Pons (tissue), 1 donor: ENCODE measurements at places on chromosomes 1 and 21.
A peak's percentile ranks its signal among the peaks of the same experiment; 100 is the strongest.

DNA sequence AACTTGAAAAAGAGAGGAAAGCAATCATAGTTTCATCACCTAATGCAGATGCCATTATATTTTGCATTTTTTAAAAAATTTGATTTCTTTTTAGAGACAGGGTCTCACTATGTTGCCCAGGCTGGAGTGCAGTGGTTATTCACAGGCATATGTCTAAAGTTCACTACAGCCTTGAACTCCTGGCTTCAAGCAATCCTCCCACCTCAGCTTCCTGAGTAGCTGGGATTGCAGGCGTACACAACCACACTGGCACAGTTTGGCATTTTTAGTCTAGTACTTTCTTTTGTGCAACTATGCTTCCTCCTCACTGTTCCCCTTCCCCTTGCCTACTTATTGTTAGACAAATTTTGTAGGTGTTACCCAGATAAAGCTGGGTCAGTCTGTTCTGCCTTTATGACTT, 18.0 kb downstream of the RHOU start:
- no peak for DNase-seq

DNA sequence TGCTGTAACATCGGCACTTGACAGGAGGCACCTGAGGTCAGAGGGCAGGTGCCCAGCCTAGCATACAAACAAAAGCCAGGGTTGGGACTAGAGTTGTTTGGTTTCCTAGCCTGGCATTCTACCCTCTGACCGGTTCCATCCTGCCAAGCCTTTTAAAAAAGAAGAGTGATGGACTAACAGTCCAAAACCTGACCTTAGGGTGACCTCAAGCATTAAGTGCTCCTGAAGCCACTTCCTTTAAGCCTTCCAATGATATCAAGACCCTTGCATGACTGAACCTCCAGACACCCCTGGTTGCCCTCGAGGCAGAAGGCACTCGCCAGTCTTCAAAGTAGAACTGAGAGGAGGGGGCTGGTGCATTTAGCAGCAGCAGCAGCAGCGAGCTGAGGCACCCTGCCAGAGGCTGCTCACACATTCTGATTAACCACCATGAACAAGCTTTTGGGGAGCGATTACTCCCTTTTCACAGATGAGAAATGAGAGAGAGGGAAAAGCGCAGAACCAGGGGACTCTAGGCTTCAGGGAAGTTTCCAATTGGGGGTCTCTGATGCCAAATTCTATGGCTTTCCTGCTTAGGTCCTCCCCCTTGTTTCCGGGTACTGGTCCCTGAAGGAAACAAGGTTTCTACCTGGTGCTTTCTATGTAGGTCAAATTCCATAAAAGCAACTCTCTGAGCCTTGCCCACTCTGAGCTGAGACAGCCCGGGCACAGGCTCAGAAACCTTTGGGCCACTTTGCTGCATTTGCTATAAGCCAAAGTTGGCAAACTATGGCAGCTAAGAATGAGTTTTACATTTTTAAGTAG, 9.2 kb downstream of the SLC2A1 start:
- no peak for DNase-seq

DNA sequence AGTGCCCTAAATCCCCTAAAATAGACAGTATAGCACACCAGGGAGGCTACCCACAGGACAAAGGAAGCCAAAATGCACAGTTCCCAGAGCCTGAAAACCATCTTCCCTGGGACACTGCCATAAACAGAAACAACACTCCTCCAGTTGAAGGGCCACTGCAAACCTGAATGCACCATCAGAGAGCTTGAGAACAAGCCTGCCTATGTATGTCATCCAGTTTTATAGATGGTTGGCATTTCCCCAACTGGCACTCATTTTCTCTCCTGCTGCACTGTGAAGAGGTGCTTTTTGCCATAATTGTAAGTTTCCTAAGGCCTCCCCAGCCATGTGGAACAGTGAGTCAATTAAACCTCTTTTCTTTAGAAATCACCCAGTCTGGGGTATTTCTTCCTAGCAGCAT, 169.0 kb downstream of the AGBL4 start:
- DNase-seq: no peak

GRCh38 chr1:70140343-70140742, 65.0 kb downstream of the LRRC40 start:
- DNase-seq: no peak

DNA sequence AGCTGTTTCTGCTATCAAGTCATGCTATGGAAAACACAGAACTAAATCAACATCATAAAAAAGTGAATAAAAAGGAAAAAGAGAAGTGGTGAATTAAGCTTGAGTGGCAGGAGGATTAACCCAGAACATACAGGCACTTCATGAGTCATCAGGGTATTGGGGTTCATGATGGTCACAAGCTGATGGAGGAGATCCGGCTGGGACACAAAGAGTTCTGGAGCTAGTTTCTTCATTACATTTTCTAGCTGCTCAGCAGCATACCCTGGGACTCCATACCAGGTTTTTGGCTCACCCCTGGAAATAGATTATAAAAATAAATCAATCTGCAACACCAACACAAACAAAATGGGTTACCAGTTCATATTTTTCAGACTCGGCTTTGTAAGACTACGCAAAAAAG, 42.5 kb upstream of the SYT2 start:
- DNase-seq: no peak

DNA sequence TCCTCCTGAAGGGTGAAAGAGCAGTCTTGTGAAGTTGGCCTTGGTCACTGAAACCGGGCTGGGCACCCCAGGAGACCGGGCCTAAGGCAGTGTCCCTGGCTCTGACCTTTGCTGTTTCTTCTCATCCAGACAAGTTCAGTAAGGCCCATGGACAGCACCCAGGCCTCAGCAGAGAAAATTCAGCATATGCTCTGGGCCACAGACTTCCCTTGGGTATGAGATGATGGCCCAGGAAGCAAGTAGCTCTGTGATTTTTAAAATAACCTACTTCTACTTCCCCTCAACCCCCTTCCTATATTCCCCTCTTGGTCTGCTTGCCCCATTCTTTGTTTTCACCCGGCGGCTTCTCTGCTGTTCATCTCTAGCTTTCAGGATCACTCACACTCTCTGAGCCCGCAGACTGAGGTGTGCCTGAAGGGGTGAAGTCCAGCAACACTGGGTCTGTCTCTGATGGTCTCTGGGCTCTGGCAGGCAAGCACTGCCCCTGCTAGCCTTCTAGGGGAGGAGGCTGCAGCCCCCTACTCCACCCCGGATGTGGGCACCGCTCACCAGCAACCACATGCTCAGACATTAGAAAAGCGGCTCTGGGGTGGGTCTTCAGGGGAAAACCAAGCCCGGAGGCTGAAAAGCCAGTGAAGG, 2.9 kb upstream of the GPR25 start:
- no peak for DNase-seq

GRCh38 chr1:165631342-165632151, 513 bp downstream of the MGST3 start:
- peak; percentile 62 for DNase-seq

GRCh38 chr1:115402753-115403184, 64.7 kb upstream of the NGF start:
- no peak for DNase-seq

- DNase-seq: peak; percentile 14
These were observed 81.5 kb upstream of the LRIF1 start for GRCh38 chr1:111045033-111045722.

DNA sequence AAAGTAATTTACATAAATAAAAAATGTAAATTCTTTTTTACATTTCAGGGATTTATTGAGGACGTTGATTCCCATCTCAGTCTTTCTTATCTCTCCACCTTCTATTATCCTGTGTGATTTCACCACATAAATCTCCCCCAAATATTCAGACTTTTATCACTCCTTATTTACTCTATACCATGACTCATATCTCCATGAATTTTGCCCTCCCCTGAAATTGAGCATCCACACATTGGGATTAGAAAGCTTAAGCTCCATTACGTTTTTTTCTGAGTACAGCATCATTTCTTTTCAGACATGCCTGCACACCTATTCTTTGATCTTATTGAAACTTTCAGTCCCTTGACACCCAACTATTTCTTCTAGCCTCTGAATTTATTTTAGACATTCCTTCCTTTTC, 111.2 kb downstream of the IFI44 start:
- DNase-seq: no peak

- no peak for DNase-seq
These were observed 30.2 kb downstream of the ADAMTS5 start for GRCh38 chr21:26936641-26937040.

DNA sequence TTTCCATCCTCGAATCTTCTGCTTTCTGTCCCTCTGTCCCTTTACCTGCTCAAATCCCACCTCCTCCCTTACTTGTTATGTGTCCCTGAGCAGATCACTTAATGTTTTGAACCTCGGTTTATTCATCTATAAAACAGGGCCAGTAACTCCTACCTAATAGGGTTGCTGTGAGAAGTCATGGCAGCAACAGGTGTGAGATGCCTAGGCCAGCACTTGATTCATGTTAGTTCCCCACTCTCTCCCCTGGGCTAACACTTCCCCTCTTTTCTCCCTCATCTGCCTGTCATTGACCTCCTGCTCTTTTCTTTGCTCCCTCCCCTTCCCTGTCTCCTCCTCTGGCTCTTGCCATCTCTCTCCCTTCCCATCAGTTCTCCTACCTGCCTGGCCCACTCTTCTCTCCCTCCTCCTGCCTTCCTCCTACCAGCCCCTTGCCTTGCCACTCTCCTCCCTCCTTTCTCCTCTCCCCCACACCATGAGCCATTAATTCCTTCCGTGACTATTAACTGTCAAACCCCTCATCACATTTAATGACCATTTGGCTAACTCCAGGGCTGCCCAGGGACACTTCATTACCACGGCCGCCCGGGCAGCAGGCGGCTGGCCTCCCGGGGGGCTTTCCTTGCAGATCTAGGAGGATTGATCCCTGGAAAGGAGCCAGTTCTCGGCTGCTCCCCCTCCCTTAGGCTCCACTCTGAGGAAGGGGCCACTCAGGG, 90.6 kb upstream of the CD1D start:
- no peak for DNase-seq
